Cerebellum (tissue), 4 donors: ENCODE measurements at places on chromosomes 11 and 22.
A peak's percentile ranks its signal among the peaks of the same experiment; 100 is the strongest.

GRCh38 chr11:61281581-61282250 is 13.4 kb downstream of the VWCE start:
- peak; percentile 80 for DNase-seq

DNA sequence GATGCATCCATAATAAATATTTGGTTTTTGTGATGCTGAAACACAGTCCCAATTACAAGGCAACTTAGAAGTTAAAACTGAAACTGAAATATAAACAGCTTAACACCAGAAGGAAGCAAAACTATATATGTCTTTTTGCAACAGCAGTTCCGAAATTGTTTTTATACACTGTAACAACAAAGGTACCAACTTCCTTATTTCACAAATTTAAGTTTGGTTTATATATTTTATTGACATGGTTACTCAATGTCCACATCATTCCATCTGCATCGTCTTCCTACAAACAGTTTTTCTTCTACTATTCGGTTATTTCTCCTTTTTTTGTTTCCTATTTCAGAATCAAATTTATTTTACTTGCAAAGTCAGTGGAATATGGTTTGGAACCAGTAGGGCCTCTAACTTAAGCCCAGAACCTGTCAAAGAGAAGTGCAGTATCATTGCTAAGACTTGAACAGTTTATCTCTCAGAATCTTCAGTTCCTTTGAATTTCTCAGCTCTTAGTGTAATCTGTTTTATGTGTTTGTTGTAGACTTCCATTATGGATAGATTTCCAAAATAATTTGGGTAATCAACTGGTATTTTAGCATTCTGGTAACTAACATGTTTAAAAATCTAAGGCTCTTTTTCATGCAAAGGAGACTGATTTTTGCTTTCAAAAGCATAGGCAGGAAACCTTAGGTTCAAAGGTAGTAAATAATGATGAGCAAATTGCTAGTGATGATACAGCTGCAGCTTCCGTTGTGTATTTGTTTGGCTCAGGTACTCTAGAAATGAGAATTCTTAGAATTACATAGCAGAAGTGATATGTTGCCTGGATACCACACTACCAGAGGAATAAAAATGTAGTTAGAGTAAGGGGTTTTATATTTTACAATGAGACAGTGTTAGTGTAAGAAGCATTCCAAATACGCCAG is 8.2 kb upstream of the HSPA8 start:
- no peak for DNase-seq

DNA sequence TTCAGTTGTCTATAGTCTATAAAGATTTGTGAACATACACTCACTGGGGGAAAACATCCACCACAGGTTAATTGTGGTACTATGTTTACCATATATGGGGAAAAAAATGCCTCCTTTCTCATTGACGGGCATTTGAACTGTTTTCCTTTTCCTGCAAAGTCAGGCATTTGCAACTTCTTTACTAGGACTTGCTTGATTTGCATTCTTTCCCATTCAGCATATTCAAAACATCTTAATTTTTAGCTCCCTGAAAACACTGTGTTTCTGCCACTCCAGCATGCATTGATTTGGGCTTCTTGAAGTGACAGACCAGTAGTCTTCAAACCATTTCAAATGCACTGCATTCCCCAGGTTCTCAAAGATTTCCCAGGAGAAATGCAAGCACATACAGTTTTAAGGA is 67.6 kb downstream of the INSC start:
- no peak for DNase-seq

DNA sequence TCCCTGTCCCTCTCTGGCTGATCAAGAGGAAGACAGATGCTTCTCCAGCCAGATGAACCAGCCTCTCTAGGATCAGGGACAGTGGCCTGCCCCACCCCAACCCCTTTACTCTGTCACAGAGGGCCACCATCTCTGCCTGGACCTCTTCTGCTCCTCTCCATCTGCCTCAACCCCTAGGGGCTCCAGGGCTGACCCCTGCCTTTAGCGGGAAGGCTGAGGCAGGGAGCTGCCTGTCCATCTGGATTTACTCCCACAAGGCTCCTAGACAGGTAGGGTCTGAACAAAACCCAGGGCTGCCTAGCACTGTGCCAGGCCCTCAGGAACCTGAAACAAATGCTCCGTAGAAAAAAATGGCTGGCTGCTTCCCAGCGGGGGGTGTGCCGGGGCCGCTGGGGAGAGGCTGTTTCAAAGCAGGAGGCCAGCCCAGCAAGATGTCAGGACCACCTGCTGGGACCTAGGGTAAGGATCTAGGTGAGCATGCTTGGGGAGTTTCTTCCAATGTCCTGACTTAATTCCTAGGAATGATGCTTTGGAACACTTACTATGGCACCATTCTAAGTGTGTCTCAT is 3.2 kb downstream of the CHST1 start:
- no peak for DNase-seq

DNA sequence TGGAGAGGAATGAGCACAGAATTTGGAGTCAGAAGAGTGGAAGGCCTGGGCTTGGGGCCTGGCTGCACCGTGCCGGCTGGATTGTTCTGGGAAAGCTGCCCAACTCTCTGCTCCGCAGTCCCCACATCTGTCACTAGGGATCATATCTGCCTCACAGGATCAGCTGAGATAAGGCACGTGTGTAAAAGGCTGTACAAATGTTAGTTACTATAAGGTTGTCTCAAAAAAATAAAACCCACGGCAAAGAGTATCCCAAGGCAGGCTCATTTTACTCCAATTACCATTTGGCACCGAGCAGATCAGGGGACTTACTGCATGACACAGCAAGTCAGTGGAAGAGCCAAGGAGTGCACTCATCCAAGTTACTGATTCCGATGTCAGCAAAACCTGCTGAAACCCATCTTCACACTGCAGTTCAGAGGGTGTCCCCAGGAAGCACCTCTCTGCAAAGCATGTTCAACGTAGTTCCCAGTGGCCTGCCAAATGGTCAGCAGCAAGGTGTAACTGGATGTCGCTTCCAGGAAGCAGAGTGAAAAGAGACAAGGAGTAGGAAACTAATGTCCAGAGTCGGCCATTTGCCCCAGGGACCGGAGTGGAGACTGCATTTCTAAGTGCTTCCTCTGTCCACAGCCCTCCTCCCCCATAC is 18.1 kb upstream of the MRTFA start:
- DNase-seq = peak; percentile 51
